Stimulated activated CD4-positive, alpha-beta T cell treated with anti-CD3 and anti-CD28 coated beads, Interleukin-1b, Interleukin-23, amount 100 ng/mL, for 4 hours (primary cell): ENCODE measurements at places on chromosomes 2 and 18.

- DNase-seq = no peak
Measured at GRCh38 chr2:56688661-56689060, 504.9 kb downstream of the CCDC85A start.

DNA sequence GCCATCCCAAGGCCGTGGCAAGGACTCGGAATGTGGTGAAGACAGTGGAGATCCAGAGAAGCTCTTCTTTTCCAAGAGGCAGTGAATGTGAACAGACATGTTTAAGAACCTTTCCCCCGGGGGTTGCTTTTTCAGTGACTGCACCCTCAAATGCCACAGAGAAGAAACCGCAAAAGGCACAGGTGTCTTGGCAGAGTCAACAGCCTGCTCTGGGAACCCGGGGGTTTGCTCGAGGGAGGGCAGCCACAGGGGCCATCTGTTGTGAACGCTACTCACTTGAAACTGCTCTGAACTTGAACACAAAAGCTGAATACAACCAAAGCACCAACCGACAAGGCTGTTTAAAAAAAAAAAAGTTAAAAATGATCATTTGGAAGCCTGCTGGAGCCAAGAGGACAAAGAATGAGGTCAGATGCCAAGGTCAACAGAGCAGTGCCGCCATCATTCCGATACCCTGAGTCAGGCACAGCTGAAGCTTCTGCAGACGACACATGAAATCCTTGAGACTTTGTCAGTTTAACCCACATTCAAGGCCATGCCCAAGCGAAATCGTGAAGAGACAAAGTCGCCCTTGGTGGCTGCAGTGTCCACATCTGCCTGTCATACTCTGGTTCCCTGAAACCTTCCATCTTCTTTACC lies 47.4 kb downstream of the PSMG2 start:
- DNase-seq = no peak

DNA sequence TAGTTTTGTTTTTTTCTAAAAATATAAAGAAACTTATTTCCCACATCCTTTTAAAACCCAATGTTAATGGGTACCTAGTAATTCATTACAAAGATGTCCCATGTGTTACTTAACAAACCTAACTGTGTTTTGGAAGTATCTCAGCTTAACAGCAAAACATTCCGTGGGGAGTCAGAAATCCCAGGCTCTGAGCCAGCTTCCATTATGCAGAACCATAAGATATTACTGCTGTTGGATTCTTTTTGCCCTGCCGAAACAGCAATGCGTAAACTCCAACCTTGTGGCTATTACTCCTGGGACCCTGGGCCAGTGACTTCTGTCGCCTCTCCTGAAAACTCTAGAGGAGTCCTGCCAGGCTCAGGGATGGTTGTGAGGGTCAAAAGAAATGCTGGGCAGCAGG lies 174.1 kb downstream of the UXS1 start:
- DNase-seq = no peak

- DNase-seq = no peak
Measured at GRCh38 chr2:239444626-239445577, 44.1 kb upstream of the HDAC4 start.

DNA sequence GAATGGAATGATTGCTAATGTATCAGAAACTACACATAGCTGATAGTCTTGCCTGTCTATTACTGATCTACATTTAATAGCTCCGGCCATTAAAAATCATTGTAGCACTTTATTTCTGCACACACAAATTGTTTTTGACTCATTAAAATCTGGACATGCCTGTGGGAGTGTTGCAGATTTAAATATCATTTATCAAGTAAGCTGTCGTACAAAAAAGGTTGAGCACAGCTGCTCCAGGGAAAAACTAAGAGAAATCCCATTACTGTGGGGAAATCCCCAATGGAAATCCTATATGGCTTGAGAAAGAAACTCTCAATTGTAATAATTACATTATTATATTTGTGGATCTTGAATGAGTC lies 99.6 kb upstream of the CERS6 start:
- DNase-seq = no peak

DNA sequence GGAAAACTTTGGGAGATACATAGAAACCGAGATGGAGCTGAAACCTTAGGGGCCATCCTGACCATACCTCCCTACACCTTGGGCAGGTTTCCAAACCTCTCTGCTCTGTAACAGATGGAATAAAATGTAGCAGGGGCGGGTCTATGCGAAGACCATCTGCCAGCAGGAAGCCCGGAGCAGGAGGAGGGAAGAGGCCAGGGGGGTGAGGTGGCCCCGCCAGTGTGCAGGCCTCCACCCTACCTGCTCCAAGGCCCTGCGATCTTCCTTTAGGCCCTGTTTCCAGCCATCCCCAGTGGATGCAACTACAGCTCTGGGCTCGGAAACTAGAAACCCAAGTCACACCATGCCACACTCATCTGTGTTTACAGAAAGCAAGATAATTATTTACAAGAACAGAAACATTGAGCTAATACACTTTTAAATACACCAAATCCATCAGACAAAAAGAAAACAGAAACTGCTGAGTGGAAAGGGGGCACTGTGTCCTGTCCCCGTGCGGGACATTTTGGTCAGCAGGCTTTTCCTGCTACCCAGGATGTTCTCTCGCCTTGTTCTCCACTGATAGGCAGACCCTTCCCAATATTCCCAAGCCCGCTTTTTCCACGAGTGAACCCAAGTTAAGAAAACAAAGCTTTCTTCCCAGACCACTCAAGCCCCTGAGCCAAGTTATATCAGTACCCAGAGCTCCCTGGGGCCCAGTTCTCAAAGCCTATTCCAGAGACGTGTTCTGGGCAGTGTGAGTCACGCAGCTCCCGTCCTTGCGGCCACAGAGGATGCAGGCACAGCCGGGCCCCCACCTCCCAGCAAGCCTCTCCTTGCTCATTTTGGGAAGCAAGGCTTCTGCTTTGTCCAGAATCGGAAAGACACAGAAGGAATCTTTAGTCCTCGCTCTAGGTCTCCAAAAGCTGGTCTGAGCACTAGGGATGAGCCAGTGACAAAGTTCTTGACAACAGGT lies 17.3 kb downstream of the CIB4 start:
- no peak for DNase-seq
